ENCODE measurements at places on chromosomes 16 and 17.
A peak's percentile ranks its signal among the peaks of the same experiment; 100 is the strongest.

DNA sequence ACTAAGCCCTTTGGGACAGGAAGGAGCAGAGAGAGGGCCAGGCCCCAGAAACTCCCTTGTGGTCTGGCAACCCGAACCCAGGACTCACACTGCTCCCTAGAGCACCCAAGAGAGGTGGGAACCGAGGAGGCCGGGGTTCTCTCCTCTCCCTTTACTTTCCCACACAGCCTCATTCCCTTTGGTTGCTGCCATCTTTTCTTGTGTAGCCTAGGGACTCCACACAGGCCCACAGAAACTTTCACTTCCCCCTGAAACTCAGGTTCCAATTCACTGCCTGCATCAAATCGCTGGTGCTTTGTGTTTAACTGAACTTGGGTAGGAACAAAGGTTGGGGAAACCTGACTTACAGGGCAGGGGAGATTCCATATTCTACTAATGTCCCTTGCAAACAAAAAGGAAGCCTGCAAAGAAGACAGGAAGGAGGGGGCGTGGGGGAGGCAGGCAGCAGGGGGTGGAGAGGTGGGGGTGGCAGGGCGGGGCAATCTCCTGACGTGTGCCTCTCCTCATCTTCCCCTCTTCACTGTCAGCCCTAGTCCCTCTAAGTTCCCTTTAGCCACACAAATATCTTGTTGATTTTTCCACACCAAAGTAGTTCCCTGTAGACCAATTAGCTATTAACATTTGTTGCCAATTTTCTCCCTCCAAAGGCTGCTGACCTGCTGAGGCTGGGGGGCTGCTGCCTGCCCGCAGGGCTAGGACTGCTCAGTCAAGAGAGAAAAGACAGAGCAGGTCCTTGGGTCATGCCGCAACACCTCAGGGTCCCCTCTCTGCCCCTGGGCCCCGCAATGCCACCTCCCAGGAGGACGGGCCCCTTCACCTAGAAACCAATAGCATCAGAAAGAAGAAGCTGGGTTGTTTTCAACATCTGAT, 8.0 kb downstream of the ST3GAL2 start:
- no peak for DNase-seq

DNA sequence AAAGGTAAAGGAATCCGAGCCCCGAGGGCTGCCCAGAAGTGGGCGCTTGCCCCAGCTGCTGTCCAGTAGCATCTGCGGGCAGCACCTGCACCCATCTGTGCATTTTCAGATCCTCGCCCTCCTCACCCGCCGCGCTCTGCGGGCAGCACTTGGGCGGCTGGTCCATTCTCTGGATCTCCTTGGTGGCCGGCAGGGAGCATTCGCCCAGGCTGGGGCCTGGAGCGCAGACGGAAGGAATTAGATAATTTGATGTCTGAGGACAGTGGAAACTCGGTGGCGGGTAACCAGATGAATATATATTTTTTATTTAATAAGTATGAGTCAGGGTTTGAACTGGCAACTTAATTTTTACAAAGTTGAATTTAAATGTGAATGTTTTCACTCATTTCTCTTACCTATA, 88.5 kb downstream of the NPIPB11 start:
- DNase-seq = no peak

DNA sequence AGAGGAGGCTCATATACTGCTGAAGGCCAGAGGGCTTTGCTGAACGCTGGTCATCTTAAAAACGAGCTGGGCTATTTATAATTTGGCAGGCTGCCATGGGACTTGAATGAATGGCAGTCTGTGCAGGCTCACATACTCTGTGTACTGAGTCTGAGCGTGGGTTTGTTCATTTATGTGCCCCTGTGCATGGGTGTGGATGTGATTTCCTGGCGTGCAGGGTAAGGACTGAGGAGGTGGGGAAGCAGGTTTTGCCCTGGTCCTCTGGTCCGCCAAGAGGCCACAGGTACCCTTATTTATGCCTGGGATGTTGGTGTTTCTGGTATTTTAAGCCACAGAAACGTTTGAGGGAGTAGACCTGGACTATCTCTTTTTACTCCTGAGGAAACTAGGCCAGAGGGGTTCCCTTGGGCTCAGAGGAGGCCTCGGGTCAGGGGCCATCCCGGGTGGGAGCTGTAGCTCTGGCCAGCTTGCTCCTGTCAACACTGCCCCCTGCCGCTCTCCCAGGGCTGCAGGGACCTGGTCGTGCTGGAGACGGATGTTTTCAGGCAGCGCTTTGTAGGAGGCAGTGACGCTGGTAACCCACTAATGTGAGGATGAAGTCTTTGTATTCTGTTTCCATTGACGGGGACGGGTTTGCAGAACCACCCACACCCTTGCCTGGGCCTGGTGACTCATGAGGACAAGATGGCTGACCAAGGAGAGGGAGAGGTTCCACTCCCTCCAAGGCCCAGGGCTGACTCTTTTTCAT, 184.4 kb downstream of the MSI2 start:
- DNase-seq = peak; percentile 67

- no peak for DNase-seq
These were observed 148.7 kb upstream of the HS3ST2 start for GRCh38 chr16:22665048-22665797.

DNA sequence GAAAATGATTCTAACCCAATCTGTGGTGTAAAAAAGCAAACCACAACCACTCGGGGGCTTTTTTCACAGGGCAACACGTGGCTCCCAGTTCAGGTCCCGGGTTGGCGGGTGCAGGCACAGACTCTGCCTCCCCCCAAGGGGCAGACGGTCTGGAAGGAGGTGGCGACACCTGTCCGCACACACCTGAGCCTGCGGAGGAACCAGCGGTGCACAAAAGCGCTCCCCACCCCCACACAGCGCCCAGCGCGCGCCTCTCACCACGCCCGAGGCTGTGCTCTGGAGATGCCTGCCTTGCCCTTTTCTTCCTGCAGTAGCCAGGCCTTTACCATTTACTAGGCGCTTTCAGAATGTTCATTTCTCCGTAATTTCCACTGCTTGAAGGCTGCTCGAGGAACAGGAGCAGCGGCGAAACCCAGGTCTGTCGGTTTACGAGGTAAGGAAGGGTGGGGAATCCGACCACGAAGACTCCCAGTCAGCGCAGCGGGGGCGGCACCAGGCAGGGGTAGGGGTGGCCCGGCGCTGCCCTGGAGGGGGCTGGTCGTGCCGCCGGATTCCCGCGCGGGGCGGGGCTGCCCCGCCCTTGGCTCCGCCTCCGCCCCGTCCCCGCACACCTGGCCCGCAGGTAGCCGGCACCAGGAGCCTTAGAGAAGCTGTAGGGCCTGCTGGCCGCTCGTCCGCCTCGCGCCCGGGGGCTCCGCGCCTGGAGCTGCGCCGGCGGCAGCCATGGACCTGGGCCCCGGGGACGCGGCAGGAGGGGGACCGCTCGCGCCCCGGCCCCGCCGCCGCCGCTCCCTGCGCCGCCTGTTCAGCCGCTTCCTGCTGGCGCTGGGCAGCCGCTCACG, at the start of gene USP43:
USP43 (plus strand) TSS at position 608 of the 842 bp plus-strand sequence; CDS start at position 724, 116 bp downstream.
- DNase-seq = no peak

Data from HCEC 1CT (cell line).